Activated B cell treated with CpG ODN at 0.5 μM for 24 hours (primary cell): ENCODE measurements at places on chromosomes 5 and 9. TPM values are rescaled to one million over a fixed set of nuclear protein-coding genes. Genes with fewer than 3 reads are reported as not detected.

DNA sequence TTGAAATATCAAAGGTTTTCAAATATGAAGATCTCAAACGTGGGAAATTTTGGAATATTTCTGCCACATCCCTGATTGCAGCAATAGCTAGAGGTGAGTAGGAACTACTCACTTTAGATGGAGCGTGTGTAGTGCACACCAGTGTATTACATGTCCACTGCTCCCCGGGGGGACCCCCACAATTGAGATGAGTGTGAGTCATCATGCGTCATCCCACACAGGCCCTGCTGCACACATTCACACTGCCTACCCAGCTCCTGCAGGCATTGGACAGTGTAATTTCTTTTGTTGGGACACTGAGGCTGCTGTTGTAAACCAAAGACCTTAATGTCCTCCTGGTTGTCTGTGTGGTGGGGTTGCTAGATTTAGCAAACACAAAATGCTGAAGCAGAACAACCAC, 280.0 kb downstream of the GAS1 start:
- no peaks in the 10 kb centered on the region for H3K36me3 ChIP-seq
- H3K4me3 ChIP-seq: no peak overlapping the region
- no peak overlapping the region for H3K27ac ChIP-seq
- H3K27me3 ChIP-seq: peaks cover 1% of the 10 kb centered on the region
- no peaks in the 10 kb centered on the region for H3K4me1 ChIP-seq
- DNase-seq: no peak

DNA sequence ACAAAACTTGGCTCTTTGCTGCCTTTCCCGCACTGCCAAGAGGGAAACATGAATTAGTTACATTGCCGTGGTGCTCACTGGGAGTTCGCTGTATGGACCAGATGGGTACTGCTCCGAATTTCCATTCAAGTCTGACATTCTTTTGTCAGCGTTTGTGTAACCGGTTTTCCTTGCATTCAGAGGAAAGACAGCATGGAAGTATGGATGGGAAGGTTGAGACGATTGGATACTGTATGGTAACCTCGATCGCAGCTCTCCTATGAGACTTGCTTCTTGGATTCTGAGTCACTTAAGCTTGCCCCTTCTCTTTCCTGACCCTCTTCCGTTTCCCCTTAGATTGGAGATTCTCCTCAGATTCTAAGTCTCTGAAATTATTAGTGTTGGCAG, 625 bp upstream of the UBLCP1 start:
- peaks cover 35% of the 10 kb centered on the region for H3K4me1 ChIP-seq
- peak overlapping the region; percentile 99 for H3K4me3 ChIP-seq
- no peak for DNase-seq
- H3K36me3 ChIP-seq: peaks cover 29% of the 10 kb centered on the region
- H3K27ac ChIP-seq: peak overlapping the region; percentile 99

- no peak overlapping the region for H3K4me3 ChIP-seq
- peaks cover 28% of the 10 kb centered on the region for H3K4me1 ChIP-seq
- DNase-seq: no peak
- H3K27me3 ChIP-seq: no peaks in the 10 kb centered on the region
- no peak overlapping the region for H3K27ac ChIP-seq
- H3K36me3 ChIP-seq: peaks cover 55% of the 10 kb centered on the region
Observed at GRCh38 chr9:126830827-126831226, 26.0 kb downstream of the ZBTB43 start.

- H3K36me3 ChIP-seq: no peaks in the 10 kb centered on the region
- no peaks in the 10 kb centered on the region for H3K27me3 ChIP-seq
- H3K4me1 ChIP-seq: no peaks in the 10 kb centered on the region
- DNase-seq: no peak
- no peak overlapping the region for H3K4me3 ChIP-seq
Observed at GRCh38 chr9:83271665-83272071, 208.7 kb upstream of the RASEF start.

GLRA1 gene
- total RNA-seq: not detected in 2 replicates

DNA sequence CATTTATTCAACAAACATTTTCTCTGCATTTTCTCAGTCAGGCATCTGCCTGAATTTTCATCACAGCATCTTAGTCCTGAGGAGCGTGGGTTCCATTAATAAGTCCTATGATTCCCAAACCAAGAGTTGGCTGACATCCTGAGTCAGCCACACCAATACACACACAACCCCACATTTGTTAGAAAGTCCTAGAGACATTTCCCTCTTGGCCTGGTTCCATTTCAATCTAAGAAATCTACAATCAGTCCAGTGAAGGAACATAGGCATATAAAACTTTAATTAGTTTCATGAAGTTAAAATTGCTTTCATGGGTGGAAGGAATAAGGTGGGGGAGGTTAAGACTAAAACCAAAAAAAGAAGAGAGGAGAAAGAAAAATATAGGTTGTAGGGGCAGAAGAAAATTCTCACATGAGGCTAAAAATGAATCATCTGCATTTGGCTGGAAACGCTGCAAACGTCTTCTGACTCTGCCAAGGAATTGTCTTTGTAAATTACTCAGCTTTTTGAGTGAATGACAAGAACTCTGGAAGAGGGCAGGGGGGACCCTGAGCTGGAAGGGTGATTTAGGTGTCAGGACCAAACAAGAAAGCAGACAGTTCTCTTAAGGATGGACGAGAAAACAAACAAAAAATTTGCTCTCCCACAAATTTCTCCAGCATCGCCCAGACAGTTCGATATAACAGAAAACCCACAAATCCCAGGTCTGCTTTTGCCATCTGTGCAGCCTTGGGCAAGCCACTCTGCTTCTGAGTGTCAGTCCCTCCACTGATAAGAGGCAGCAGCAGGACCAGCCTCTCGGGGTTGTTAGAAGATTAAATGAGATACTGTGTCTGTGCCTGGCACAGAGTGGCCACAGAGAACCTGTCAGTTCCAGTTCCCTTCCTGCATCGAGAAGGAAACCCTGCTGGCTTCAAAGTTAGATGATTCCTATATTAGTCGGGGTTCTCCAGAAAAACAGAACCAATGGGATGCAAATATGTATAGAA, 289.7 kb downstream of the CDK5RAP2 start:
- no peak overlapping the region for H3K4me3 ChIP-seq
- peaks cover 2% of the 10 kb centered on the region for H3K27me3 ChIP-seq
- no peaks in the 10 kb centered on the region for H3K4me1 ChIP-seq
- no peaks in the 10 kb centered on the region for H3K36me3 ChIP-seq
- DNase-seq: no peak
- no peak overlapping the region for H3K27ac ChIP-seq

GRCh38 chr5:116492016-116492623, 82.5 kb downstream of the SEMA6A start:
- no peak overlapping the region for H3K27ac ChIP-seq
- DNase-seq: no peak
- peaks cover 24% of the 10 kb centered on the region for H3K4me1 ChIP-seq
- H3K4me3 ChIP-seq: no peak overlapping the region
- H3K36me3 ChIP-seq: no peaks in the 10 kb centered on the region
- H3K27me3 ChIP-seq: no peaks in the 10 kb centered on the region

DNA sequence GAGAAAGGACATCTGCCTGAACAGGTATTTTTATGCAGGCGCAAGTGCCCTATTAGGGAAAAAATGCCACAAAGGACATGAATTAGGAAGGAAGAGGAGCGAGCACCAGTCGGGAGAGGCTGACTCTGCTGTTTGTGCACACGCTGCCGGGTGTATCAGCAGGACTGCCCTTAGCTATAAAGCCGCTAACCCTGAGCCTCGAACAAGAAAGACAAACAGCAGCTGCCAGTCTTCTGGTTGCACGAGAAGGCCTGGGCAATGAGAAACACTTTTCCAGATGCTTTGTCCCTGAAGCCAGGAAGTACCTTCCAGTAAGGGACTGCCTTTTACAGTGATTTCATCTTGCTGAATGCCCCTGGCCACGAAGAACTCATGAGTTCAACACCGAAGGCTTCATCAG, 12.6 kb downstream of the QSOX2 start:
- H3K27me3 ChIP-seq: no peaks in the 10 kb centered on the region
- no peak overlapping the region for H3K4me3 ChIP-seq
- DNase-seq: no peak
- peaks cover 72% of the 10 kb centered on the region for H3K36me3 ChIP-seq

PTGES gene
- total RNA-seq: not detected in 2 replicates

GGTA1 gene
- total RNA-seq: not detected in 2 replicates

- H3K4me1 ChIP-seq: peaks cover 5% of the 10 kb centered on the region
- no peak overlapping the region for H3K4me3 ChIP-seq
- H3K27me3 ChIP-seq: peaks cover 3% of the 10 kb centered on the region
- no peak overlapping the region for H3K27ac ChIP-seq
- H3K36me3 ChIP-seq: no peaks in the 10 kb centered on the region
- DNase-seq: no peak
Observed at GRCh38 chr9:134205672-134206310, 41.4 kb upstream of the RNU6ATAC start.

- H3K27ac ChIP-seq: no peak overlapping the region
- H3K27me3 ChIP-seq: no peaks in the 10 kb centered on the region
- no peaks in the 10 kb centered on the region for H3K36me3 ChIP-seq
- peak; percentile 34 for DNase-seq
- H3K4me1 ChIP-seq: peaks cover 5% of the 10 kb centered on the region
- H3K4me3 ChIP-seq: no peak overlapping the region
Observed at GRCh38 chr5:149371296-149371962, 7.7 kb downstream of the IL17B start.

DNA sequence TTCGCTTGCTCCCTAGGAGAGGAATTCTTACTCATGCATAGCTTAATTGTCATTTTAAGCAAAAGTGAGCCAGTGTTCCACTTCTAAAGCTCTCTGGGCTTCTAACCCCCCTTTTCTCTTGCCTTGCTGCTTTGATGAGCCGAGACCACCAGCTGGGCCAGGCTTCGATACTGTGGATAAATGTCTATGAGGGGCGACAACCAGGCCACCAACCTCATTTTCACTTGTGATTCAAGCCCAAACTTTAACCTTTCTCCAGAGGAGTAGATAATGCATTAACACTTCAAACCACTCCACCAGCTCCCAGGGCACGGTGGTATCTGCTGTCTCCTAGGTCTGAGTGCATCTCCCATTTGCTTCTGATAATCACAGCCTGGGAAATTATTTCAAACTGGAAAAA, 205.6 kb downstream of the PSAT1 start:
- H3K27me3 ChIP-seq: no peaks in the 10 kb centered on the region
- H3K4me3 ChIP-seq: no peak overlapping the region
- DNase-seq: no peak
- no peaks in the 10 kb centered on the region for H3K36me3 ChIP-seq
- H3K27ac ChIP-seq: no peak overlapping the region
- no peaks in the 10 kb centered on the region for H3K4me1 ChIP-seq

IL13 gene
- 0.27 and 0.75 TPM in 2 replicates for total RNA-seq

DNA sequence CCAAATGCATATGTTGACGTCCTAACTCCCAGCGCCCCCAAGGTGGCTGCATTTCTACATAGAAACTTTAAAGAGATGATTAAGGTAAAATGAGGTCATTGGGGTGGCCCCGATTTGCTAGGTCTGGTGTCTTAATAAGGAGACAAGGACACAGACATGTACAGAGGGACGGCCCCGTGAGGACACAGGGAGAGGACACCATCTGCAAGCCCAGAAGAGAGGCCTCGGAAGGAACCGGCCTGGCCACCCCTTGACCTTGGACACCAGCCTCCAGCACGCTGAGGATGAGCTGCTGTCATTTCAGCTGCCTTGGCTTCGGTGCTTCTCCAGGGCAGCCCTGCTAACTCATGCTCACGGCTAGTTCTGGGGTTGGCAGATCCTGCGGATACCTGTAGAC, 73.2 kb downstream of the MRPL36 start:
- H3K4me1 ChIP-seq: no peaks in the 10 kb centered on the region
- no peak overlapping the region for H3K27ac ChIP-seq
- peaks cover 3% of the 10 kb centered on the region for H3K27me3 ChIP-seq
- no peaks in the 10 kb centered on the region for H3K36me3 ChIP-seq
